ENCODE measurements at places on chromosomes 16 and 17. TPM values are rescaled to one million over a fixed set of nuclear protein-coding genes. Genes with fewer than 3 reads are reported as not detected.

IRX6 gene
- 0.15 TPM for total RNA-seq

TPSG1 gene
- 0.23 TPM for total RNA-seq

MC1R gene
- total RNA-seq = 1.9 TPM

FAM171A2 gene
- 3.4 TPM for total RNA-seq

ZNF423 gene
- total RNA-seq = 2.0 TPM

CPHXL2 gene
- total RNA-seq = not detected

CHAD gene
- not detected for total RNA-seq

EZH1 gene
- 6.8 TPM for total RNA-seq

ARL5C gene
- not detected for total RNA-seq

LRRC46 gene
- total RNA-seq = not detected

HOXB5 gene
- not detected for total RNA-seq

PKMYT1 gene
- total RNA-seq = 70.3 TPM

HCFC1R1 gene
- total RNA-seq = 4.7 TPM

MT3 gene
- total RNA-seq = not detected

HLF gene
- total RNA-seq = 0.80 TPM

GNGT2 gene
- not detected for total RNA-seq

MSRB1 gene
- 49.1 TPM for total RNA-seq

MYOCD gene
- total RNA-seq = 2.5 TPM

AOC2 gene
- total RNA-seq = 0.89 TPM

NUP85 gene
- total RNA-seq = 48.6 TPM

KRT27 gene
- total RNA-seq = not detected

ZG16 gene
- not detected for total RNA-seq

CIITA gene
- total RNA-seq = not detected

CFAP52 gene
- total RNA-seq = not detected

PROCA1 gene
- total RNA-seq = 0.21 TPM

HSF5 gene
- total RNA-seq = 0.06 TPM

MMP28 gene
- total RNA-seq = 0.40 TPM

ABCA8 gene
- total RNA-seq = not detected

GPRC5C gene
- 53.5 TPM for total RNA-seq

CIBAR2 gene
- not detected for total RNA-seq

HS3ST3A1 gene
- 22.1 TPM for total RNA-seq

STAC2 gene
- total RNA-seq = not detected

ALOX12 gene
- not detected for total RNA-seq

HSPB9 gene
- total RNA-seq = not detected

MGRN1 gene
- 8.4 TPM for total RNA-seq

PRCD gene
- not detected for total RNA-seq

KRTAP17-1 gene
- total RNA-seq = not detected

DNAH3 gene
- total RNA-seq = 0.06 TPM

GGA2 gene
- total RNA-seq = 10.0 TPM

ADORA2B gene
- total RNA-seq = 37.1 TPM

TMEM92 gene
- total RNA-seq = 1.7 TPM

P2RX1 gene
- not detected for total RNA-seq

MAPT gene
- 0.36 TPM for total RNA-seq

ABCA10 gene
- 0.06 TPM for total RNA-seq

CBLN1 gene
- 0.06 TPM for total RNA-seq

CD300H gene
- not detected for total RNA-seq

DNASE1 gene
- 3.2 TPM for total RNA-seq

COG4 gene
- 35.5 TPM for total RNA-seq

BAHCC1 gene
- 6.8 TPM for total RNA-seq

Data from Daoy (cell line).